ENCODE measurements at places on chromosomes 5 and 9.

- no peak for DNase-seq
These were observed 55.3 kb downstream of the ZNF622 start for GRCh38 chr5:16410338-16410737.

GRCh38 chr9:98778251-98778650, 18.1 kb downstream of the ANKS6 start:
- no peak for DNase-seq

GRCh38 chr9:136516191-136516654, 29.6 kb downstream of the NOTCH1 start:
- no peak for DNase-seq

GRCh38 chr5:12330993-12331588, 426.8 kb upstream of the CTNND2 start:
- no peak for DNase-seq

DNA sequence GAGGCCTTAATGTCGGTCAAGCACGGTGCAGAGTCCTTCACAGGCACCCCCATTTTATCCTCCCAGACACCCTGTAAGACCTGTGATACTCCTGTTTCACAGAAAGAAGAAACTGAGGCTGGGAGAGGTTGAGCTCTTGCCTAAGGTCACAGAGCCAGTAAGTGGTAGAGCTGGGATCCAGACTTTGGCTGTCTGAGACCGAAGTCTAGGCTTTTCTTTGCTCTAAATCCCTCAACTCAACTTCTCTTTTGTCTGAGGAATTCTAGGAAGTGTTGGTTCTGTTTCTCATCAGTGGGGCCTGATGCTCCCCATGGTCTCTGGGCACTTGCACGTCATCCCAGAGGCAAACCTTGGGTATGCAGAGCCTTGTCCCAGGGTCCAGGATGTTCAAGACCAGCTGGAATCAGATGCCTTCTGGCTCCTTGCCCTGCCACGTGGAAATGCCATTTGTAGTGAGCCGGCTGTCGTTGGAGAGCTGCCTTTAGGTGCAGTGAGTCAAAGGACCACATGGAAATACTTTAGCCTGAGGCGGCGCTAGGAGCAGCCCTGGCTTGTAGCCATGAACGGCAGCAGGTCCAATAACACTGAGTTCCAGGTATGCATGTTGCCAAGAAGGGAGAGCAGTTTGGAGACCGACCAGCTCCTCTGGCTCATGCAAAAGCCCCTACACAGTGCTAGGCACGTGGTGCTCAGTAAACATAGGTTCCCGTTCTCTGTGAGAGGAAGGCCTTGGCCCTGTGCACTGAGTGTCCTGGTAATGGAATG, 9.2 kb downstream of the DCANP1 start:
- peak; percentile 75 for DNase-seq

GRCh38 chr9:116193636-116194035, 40.0 kb downstream of the PAPPA start:
- DNase-seq: peak; percentile 57

All from foreskin keratinocyte (primary cell).